Stimulated activated naive CD4-positive, alpha-beta T cell treated with Interleukin-2 at 50 U/mL for 16 hours (primary cell): ENCODE measurements at places on chromosomes 11 and 22.
A peak's percentile ranks its signal among the peaks of the same experiment; 100 is the strongest.

- no peak for DNase-seq
Observed at GRCh38 chr11:128036556-128037093, 550.7 kb downstream of the ETS1 start.

- peak; percentile 61 for DNase-seq
Observed at GRCh38 chr22:43152357-43153071, 1.2 kb downstream of the TSPO start.

DNA sequence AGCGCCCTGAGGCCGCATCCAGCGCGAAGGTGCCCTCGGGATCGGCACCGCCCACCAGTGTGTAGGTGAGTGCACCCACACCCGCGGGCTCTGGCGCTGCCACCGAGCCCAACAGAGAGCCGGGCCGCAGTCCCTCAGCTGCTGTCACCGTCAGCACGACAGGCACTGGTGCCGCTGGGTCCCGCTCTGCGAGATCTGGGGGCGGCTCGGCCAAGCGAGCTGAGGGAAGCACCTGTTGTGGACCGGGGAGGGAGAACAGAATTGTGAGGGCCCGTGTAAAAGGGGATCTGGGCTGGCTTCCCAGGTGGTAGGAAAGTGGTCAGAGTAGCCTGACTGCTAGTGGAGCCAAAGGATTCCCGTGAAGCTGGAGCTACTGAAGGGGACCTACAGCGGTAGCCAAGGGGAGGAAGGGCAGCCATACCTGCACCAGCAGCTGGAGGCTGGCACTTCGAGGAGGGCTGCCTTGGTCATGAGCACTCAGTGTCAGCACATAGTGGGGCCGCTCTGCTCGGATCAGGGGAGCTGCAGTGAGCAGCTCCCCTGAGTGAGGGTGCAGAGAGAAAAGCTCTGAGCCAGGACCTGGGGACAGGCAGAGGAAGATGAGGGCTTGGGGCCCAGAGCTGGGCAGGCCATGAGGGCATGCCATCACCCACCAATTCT lies 11.5 kb upstream of the TPP1 start:
- DNase-seq = no peak

DNA sequence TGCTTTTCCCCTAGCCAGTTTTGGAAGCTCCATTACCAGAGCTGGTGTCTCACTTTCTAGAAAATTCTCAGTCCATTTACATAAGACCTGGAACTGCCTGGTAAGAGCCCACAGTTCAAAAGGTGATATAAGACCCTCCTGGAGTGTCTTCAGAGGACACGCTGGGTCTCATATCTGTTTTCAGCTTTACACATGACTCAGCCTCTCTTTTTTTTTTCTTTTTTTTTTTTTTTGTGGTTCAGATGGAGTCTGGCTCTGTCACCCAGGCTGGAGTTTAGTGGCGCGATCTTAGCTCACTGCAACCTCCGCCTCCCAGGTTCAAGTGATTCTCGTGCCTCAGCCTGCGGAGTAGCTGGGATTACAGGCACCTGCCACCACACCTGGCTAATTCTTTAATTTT lies 30.7 kb downstream of the WEE1 start:
- no peak for DNase-seq

- no peak for DNase-seq
Observed at GRCh38 chr11:11747570-11747969, 94.2 kb upstream of the USP47 start.

GRCh38 chr11:113689768-113690618 lies 16.1 kb downstream of the TMPRSS5 start:
- no peak for DNase-seq

DNA sequence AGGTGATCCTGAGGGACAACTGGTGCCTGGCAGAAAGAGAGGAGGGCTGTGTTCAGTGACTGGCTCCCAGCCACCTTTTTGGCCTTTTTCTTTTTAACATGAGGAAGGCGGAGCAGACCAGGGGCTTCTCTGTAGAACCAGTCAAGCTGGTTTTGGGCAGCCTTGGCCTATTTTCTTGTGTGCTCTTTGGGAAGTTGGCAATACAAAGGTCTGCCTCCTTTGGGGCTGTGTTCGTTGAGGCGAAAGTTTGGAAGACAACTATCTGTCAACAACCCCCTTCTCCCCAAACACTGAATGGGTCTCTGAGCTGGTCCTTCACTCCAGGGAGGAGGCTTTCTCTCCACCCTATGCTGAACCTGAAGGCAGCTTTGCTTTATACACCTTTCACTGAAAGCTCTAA lies 8.5 kb downstream of the MARK2 start:
- no peak for DNase-seq

- no peak for DNase-seq
Observed at GRCh38 chr22:49396817-49397216, 430.9 kb downstream of the BRD1 start.

GRCh38 chr11:94199136-94200130 lies 70.8 kb downstream of the PANX1 start:
- no peak for DNase-seq

GRCh38 chr22:44332946-44333345 lies 20.2 kb upstream of the SHISAL1 start:
- no peak for DNase-seq

- no peak for DNase-seq
Observed at GRCh38 chr22:30717952-30718351, 23.3 kb downstream of the OSBP2 start.

DNA sequence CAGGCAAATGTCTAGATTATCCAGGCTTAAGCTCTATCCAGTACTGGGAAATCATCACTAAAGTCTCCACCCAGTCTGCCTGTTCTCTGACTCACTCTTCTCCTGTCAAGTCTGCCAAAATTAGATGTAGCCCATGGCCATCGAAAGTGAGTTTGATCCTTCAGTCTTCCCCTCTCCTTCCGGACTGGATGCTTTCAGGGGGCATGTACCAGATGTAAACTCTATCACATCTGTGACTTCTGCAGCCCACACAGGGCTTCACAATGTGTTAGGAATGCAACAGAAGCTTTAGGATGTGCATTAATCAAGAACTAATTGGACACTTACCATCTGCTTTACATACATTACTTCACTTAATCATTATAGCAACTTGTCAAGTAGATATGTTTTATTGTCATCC lies 12.3 kb downstream of the ME3 start:
- no peak for DNase-seq

DNA sequence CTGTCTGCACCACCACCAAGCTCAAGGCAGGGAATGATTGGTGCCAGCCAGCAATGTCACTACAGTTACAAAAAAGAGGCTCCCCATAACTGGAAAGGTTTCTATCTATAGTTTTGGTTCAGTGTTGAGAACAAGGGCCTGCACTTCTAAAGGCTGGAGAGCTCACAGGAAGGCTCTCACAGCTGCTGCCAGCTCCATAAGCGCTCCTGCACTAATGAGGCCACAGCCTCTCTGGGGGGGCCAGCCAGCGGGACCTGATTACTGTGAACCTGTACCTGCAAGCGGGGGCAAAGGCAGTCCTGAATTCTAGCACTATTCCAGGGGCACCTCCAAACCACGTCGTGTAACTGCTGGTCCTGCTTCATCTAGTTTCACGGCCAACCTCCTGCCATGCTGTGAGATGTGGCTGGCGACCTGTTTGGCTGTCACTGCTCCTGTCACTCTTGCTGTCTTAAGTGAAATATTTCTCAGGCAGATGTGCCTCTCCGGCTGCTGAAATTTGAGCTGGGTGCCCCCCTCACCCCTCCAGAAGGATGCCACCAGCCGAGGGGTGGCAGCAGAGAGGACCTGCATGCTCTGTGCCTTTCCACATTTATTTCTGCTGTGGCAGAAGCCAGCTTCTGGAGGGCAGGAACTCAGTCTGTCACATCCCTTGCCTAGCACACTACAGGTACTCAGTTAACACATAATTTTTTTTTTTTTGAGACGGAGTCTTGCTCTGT lies 53.3 kb upstream of the ARFGAP3 start:
- DNase-seq = no peak
